ENCODE measurements at places on chromosomes 1 and 21.

GRCh38 chr1:232904566-232904965 is 45.8 kb upstream of the NTPCR start:
- DNase-seq, result no peak

GRCh38 chr21:28642891-28643290 is 349.8 kb downstream of the LTN1 start:
- DNase-seq, result no peak

GRCh38 chr1:208888376-208888775 is 644.2 kb upstream of the PLXNA2 start:
- no peak for DNase-seq

- DNase-seq, result no peak
These were observed 2.6 kb upstream of the LUZP1 start for GRCh38 chr1:23171181-23171755.

- no peak for DNase-seq
These were observed 876 bp downstream of the MOB3C start for GRCh38 chr1:46615735-46616134.

DNA sequence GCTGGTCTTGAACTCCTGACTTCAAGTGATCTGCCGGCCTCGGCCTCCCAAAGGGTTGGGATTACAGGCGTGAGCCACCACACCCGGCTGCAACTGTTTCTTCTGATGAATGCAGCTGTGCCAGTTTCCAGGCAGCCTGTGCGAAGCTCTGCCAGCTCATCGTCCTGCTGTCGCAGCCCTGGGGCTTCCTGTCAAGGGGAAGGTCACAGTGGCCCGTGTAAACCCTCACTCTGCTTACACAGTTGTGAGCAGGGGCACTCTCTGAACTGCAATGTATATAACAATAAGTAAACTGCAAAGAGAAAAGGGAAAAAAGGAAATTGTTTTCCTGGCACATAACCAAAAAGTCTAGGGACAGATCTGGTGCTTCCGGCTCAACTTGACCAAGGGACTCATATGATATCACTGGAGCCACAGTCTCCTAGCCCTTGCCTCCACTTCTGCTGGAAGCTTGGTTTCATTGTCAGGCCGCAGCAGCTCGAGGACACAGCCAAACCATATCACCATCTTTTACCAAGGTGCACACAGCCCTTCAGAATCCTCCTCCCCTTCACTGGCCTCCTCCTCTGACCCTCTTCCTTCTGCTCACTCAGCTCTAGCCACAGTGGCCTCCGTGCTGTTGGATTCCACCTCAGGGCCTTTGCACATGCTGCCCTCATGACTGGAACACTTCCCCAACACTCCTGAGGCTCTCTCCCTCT is 22.8 kb upstream of the LBR start:
- DNase-seq, result no peak

- DNase-seq, result peak; percentile 65
These were observed 5.4 kb upstream of the TNFRSF4 start for GRCh38 chr1:1219341-1219740.

DNA sequence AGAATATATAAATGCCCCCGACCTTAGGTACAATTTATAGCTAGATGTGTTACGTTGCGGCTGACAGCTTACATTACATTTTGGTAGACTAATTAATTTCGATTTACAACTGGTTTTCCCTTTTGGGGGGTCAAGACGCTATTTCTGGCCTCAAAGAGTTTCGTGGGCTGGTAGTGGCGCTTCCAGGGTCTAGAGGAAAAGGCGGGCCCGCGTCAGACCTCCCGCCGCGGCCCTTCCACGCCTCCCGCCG is 391 bp downstream of the IFT25 start:
- DNase-seq, result no peak

GRCh38 chr1:186179231-186179630 is 195.8 kb downstream of the TPR start:
- no peak for DNase-seq

GRCh38 chr1:204587621-204588020 is 71.4 kb downstream of the MDM4 start:
- DNase-seq, result no peak

- DNase-seq, result no peak
These were observed 8.7 kb downstream of the PLXNA2 start for GRCh38 chr1:208235356-208235981.

DNA sequence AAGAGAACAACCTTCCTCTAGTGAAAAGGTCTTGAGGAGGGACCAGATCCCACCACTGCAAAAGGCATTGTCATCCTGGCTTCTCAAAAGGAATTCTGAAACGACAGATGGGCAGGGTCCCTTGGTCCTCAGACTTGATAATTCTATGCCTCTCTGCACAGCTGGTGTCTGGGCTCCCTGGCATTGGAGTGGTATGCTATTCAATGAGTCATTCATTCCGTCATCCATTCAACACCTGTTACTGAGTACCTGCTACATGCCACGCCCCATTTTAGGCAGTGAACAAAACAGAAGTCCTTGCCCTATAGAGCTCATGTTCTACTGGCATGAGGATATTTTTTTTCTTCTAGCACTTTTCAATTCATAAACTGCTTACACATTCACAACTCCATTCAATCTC is 45.8 kb upstream of the HMGB4 start:
- DNase-seq, result no peak

DNA sequence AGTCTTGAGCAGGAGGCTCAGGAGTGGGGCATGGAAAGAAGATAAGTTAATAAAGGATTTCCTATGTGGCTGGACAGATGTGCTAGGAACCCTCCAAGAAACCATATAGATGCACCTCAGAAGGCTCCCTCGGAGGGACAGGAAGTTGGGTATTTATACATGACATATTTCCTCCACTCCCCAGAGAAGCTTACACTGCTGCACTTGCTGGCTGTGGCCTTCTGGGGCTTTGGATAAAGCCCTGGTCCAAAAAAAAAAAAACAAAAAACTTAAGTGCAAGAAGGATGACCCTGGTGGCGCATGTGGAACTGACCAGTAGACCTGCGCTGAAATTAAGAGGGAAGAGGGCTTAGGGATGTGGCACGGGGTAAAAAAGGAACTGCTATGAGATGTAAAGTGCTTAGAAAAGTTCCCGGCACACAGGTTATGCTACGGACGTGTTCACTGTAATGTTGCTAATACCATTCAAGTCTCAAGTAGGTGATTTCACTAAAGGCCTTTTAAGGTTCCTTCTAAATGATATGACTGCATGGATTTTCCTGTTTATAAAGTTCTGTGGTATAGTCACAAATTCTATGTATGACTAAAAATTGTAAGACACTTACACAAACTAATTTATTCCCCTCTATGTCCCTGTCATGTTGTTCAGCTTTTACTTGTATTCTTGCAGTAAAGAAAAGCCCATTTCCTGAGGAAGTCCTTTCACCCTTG is 253.6 kb downstream of the HMCN1 start:
- no peak for DNase-seq

DNA sequence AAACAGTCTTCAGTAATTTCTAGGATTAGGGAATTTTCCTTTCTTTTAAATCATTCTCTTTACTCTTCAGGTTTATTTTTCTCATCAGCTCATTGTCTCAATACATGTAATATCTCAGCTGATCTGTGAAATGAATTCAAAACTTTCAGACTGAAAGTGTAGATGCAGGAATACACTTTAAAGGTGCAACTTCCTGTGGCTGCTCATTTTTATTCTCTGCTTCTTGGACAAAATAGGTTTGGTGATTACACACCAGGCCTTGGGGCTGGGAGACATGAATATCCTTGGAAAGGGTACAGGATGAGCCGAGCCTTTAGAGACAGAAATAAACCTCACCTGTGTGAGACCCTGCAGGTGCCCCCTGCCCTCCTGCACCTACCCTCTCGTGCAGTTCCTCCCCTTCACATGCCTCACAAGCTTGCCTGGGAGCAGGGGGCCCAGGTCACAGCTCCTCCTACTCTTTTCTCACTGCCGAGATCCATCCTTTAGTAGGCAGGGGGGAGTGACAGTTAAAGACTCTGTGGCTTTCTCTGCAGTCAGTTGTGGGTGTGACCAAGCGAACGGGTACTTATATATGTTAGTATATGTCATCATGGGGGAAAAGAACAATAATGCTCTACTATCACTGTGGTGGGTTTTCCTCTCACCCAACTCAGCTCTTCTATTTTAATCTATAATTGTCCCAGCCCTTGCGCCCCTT is 23.6 kb downstream of the XCL2 start:
- DNase-seq, result no peak

GRCh38 chr21:17949421-17949820 is 130.3 kb upstream of the C21orf91 start:
- DNase-seq, result no peak

DNA sequence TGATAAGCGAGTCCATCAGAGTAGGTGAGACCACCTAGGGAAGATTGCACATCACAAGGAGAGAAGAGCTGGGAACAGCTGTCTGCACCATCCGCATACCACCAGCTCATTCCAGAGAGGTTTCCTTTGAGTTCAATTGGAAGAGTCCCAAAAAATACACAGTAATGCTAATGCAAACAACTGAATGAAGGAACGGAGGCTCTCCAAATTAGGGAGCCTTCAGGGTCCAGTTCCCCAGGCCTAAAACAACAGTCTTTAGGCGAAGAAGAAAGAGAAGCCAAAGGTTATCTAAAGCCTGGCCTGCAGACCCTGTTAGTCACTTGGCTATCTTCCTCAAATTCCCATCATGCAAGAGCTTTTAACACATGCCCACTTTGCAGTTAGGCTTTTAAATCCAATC is 246.4 kb downstream of the PBX1 start:
- DNase-seq, result no peak

DNA sequence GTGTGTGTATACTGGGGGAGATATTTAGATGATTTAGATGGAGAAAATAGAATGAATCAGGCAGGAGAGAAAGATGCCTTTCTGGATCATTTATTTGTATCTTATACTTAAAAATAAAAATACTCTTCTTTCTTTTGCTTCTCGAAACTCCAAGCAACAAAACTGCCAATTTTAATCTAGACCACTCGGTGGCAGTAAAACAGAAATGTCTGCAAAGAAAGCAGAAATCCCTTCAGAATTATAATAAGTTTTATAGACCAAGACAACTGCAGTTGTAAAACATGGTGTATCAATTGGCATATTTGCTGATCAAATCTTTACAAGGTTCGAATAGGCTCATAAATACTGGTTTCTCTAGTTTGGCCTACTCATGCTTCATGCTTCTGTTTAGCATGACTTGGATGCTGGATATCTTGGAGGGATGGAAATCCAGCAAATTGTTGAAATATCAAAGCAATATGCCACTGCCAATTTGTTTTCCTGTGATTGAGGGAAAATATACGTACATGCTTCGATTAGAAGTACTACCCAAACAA is 15.1 kb upstream of the C1orf87 start:
- no peak for DNase-seq

DNA sequence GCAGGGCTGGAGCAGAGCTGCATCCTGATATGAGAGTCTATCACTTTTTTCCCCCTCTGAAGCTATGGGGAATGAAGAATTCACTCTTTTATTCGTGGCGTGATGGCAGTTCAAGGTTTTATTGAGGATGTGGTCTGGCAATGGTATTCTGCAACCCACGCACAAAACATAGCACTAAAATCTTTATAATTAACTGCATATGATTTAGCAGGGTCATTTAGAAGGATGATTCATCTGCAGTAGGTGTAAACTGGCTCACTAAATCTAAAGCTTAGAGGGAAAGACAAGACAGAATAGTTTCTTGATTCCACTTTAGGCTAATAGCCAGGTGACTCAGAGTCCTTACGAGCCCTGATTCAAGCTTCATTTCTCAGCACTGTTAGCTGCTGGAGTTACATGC is 25.0 kb upstream of the CHRM3 start:
- DNase-seq, result no peak

- no peak for DNase-seq
These were observed 1.5 kb upstream of the TMEM200B start for GRCh38 chr1:29125237-29125641.

Measured in T-helper 22 cell (primary cell).